ENCODE measurements at places on chromosomes 7 and 10. TPM values are rescaled to one million over a fixed set of nuclear protein-coding genes. Genes with fewer than 3 reads are reported as not detected.

OPN1SW gene
- polyA plus RNA-seq, result 2.3 TPM

GRCh38 chr10:68301790-68302502, 29.9 kb upstream of the HNRNPH3 start:
- peak; percentile 65 for DNase-seq

FAM25G gene
- polyA plus RNA-seq, result not detected

GRCh38 chr7:131034166-131034881, 293.4 kb upstream of the MKLN1 start:
- no peak for DNase-seq

SPDYE3 gene
- 4.7 TPM for polyA plus RNA-seq

OLAH gene
- polyA plus RNA-seq, result not detected

DNA sequence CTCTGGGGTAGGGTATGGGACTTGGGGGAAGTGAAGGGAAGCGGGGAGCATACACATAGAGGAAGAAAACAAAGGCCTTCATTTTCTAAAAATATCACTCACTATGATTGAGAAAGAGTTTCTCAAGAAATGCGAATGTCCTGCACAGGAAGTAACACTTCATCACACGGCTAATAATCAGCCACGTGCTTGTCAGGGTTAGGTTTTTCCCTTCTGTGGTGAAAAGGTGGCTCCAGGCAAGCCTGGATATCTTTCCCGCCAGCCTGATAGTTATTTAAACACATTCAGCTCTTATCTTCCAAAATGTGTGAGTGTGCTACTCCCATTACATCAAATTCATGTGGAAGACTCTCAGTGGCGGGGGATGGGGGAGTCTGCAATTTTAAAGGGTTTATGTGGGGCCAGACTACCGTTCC, 166.4 kb upstream of the ADO start:
- no peak for DNase-seq

OR2A12 gene
- not detected for polyA plus RNA-seq

DNA sequence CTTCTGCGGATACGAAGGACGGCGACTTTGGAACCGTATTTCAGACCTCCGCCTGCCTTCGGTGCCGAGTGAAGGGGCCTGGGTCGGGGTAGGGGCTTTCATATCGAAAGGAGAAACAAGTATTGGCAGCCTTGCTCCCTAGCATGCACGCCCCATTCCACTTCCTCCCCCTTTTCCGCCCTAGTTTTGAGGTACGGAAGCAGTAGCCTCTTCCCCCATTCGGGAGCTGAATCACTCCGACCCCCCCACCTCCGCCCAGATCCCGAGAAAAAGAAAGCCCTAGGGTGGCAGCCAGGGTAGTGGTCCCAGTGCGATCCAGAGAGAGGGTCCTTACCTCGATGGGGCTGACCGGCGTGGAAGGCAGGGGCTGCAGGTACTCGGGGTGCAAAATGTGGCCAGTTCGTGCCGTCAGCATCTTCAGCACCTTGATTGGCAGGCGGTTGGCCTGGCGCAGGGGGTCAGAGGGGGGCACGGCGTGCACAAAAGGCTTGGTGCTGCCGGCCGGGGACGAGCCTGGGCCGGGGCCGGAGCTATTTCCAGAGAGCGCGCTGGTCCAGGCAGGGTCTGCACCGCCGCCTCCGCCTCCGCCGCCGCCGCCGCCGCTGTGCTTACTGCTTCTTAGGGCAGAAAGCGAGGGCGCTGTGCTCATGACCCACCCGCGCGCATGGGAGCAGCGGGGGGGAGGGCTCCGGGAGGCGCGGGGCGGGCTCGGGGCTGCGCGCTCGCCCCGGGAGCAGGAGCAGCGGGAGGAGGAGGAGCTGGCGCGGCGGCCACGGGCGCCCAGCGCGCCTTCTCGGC, 594 bp downstream of the ZNF503 start:
- peak; percentile 21 for DNase-seq

- no peak for DNase-seq
Measured at GRCh38 chr7:70419526-70420380, 712.2 kb upstream of the GALNT17 start.

DNA sequence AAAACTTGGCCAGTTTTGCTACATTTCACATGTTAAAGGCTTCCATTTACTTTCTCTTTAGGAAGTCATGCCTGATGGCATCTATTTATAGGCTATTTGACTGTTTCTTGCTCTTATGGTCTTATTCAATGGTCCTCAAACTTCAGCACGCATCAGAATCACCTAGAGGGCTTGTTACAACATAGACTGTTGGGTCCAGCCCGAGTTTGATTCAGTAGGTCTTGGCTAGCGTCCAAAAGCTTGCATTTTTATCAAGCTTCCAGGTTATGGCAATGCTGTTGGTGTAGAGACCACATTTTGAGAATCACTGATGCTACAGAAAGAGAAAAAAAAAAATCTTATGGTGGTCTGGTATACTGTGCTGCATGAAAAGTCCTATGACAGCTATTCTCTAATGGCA, 51.9 kb downstream of the MTPN start:
- DNase-seq, result no peak

- DNase-seq, result no peak
Measured at GRCh38 chr7:21507627-21508343, 35.1 kb upstream of the DNAH11 start.

DNA sequence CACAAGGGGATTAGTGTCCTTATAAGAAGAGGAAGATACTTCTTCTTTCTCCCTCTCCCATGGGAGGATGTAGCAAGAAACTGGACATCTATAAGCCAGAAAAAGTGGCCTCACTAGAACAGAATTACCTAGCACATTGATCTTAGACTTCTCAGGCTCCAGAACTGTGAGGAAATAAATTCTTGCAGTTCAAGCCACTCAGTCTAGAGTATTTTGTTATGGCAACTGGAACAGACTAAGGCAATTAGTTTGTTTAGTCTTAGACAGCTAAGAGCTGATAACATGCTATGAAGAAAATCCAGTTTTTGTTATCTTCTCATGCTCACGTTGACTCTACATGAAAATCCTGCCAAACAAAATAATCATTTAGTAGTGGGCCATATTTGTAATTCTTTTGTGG, 627.6 kb upstream of the PHF14 start:
- no peak for DNase-seq

DNA sequence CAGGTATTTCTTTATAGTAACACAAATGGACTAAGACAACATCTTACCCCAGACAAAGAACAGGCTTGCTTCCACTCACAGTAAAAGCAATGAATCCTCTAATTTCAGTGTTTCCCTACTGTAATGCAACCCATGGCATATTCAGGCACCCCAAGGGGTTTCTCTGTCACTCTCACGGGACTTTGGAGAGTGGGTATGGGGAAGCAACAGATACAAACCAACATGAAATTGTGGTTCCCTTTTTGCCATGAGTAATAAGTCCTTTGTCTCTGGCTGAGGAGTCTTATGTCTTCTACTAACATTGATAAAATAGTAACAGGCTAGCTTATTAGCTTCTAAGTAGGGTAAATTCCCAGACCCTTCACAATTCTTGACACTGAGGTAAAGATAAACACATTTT, 51.4 kb upstream of the AOAH start:
- no peak for DNase-seq

- no peak for DNase-seq
Measured at GRCh38 chr10:119653209-119653608, 2.0 kb downstream of the BAG3 start.

DNA sequence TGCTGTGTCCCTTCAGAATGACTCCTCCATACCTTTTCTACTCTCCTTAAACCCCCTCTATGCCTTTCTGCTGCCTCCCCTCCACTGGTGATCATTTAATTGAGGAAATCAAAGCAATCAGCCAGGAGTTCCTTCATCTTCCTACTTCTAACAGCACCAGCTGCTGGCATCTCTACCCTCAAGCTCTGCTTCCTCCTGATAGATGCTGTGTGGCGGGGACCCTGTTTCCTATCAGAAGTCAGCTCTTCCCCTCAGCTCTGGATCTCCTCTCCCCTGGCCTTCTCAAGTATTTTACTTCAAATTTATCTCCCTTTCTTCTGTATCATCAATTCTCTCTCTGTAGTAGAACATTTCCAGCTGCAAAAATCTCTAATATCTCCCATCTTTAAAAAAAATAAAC, 183.7 kb downstream of the ELMO1 start:
- DNase-seq, result no peak

DNA sequence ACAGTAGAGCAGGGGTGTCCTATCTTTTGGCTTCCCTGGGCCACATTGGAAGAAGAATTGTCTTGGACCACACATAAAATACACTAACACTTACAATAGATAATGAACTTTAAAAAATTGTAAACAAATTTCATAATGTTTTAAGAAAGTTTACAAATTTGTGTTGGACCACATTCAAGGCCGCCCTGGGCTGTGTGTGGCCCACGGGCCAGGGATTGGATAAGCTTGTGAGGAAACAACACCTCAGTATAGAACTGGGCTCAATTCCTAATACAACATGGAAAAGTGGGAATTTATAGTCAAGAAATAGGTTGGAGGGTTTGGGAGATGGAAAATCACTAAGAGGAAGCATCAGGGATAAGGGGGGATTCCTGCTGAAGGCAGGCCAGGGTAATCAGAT, 17.7 kb downstream of the ZNF277 start:
- DNase-seq, result no peak

ATP6V0A4 gene
- polyA plus RNA-seq, result 0.35 TPM

Data from muscle of back (tissue), 13 donors.